GM23338 (cell line): ENCODE measurements at places on chromosomes 12 and 14.

- no peak for DNase-seq
These were observed 2.0 kb downstream of the MGP start for GRCh38 chr12:14883686-14884085.

DNA sequence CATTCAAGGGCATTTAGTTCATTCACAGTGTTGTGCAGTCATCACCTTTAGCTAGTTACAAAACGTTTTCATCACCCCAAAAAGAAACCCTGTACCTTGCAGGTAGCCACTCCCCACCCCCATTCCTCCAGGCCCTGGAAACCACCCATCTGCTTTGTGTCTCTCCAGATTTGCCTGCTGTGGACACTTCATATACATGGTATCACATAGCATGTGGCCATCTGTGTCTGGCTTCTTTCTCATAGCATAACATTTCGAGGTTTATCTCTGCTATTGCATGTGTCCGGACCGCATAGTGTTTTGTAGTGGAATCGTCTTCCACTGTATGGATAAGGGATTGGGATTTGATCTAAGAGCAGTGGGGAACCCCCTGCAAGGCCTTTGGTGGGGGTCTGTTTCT lies 143.1 kb downstream of the AACS start:
- no peak for DNase-seq

DNA sequence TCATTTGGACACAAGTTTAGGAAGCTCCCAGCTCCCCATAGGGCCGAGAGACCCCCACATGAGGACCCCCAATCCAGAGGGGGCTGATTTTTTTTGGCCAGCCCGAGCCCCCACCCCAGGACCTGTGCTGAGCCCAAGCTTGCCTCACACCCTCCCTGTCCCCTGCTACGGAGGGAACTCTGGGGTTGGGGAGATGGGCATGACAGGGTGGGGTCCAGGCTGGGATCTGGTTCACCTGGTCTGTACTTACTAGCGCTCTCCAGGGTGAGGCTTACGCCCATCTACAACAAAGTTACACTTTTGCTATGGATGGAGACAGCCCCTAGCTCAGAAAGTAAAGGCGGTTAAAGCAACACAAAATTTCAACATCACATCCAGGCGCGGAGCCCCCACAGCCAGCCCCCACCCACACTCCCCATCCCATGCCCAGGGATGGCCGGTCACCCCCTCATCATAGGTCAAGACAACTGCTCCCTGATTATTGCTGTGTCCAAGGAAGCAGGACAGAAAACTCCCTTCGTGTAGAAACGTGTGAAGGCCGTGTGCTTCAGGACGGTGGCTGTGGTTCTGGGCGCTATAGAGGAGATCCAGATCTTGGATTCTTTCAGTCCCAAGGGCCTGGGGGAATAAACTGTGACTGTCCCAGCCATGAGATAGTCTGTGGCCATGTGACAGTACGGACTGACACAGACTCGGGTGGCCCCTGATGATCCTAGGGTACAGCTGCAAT lies 10.7 kb downstream of the SLC25A29 start:
- no peak for DNase-seq

- no peak for DNase-seq
These were observed 8.7 kb upstream of the NIN start for GRCh38 chr14:50839691-50840090.
